DMS53 (cell line): ENCODE measurements at places on chromosomes 6 and 20.

- DNase-seq, result no peak
Measured at GRCh38 chr6:154638369-154638768, 94.8 kb upstream of the SCAF8 start.

DNA sequence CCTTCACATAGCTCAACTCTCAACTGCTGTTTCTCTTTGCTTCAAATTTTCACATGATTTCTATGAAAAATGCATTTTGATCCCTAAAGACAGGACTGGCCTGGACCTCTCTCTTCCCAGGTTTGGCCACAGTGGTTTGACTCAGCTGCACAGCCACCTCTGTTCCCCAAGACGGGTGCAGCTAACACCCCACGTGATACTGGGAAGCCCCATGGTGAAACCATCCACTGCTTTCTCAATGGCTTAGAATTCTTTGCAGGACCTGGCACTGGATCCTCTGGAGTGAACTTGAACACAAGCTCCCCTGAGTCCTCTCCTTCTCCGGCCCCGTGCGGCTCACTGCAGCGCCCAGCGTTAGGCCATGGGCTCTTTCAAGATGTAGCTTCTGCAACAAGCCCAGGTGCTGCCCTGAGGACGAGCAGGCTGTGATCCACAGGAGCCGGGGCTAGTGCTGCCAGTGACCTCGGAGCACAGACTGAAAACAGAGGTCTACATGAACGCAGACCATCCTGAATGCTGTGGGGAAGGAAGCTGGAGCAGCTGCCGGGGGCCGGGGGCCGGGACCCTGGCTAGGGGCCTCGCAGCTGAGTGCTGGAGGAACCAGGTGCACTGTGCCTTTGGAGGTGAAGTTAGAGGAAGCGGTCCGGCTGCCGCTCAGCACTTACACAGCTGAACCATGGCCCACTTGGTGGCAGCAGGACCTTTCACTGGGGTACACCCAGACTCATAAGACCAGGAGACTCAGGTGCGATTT is 58.8 kb upstream of the MPC1 start:
- no peak for DNase-seq

DNA sequence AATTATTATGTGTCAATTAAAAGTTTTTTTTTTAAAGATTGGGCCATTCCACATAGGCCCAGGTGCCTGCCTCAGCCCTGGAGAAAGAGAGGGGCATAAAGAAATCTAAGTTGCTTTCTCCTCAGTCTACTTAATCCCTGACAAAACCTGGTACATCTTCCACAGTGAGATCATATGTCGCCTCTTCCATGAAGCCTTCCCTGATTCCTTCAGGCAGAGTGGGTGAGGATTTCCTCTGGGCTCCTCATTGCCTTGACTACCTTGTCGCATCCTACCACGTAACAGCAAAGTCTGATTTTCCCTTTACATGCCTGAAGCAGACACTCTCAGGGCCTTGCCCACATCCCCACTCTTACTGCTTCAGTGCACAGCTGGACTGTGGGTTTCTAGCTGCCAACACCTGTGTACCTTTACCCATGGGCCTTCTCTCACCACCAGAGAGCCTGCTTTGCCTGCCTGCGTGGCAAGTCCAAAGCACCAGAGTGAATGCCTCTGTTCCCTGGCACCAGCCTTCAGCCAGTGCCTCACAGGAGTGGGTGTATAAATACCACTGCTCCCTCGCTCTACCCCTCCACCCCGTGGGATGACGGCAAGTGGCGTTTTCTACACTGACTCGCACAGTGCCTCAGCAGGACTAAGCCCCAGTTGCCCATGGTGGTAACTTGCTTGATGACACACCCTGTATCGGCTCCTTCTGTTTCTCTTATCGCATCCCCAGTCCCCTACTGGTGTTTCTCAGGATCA is 68.0 kb downstream of the EYA2 start:
- peak; percentile 37 for DNase-seq

DNA sequence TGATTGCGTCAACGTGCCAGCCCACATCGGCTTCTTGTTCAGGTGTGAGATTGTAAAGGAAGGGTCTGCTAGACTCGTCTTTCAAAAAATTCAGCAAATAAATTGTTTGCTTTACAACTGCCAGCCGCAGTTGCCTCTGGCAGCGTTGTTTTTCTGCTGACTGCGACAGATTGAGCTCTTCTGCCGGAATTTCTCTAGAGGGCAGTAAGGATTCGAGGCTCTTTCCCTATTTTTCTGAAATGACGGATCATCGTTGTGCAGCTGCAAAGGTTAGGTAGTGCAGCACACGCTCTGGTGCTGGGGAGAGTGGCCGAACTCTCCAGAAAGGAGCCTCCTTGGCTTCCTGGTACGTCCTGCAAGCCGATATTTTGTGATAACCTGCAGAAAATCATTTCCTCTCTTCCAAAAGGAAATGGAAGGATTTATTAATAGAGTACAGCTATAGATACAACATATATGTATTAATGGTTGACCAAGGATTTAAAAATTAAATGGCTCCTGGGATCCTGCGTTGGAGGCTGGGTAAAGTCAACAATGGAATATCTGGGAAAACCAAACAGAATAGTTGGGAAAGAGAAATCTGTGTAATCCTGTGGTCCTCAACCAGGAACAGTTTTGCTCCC is 121.9 kb upstream of the ZFP64 start:
- peak; percentile 43 for DNase-seq

DNA sequence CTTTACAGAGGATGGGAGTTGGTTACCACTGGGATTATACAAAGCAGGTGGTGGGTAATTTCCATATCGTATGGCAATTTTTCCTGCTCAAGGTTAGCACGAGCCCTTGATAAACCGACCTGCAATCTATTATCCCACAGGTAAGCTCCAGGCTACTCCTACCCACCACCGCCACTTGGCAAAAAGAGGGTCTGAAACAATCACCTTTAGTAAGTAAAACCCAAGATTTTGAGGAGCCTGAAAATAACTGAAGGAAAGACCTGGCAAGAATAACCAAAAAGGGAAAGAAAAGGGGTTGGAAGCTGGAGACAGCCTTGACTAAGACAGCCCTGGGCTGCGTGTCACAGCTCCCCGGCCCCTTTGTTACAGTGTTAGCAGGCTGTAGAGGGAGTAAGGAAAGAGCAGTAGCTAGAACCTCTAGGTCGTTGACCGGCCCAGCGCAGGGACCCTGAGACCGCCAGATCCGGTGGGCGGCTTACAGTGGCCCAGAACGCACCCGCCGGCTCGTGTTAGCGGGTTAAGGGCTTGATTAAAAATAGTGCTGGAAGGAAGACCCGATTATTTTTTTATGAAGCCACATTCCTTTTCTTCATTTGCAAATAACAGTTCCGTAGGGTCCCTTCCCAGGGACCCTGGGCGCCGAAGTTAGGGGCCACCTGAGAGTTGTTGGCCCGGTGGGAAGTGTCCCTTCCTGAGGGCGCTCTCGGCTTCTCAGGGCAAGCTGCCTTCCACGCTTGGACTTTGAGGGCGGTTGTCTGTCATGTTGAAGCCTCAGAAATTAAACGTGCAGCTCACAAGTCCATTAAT is 30.5 kb downstream of the TFAP2B start:
- DNase-seq, result peak; percentile 60
